ENCODE measurements at places on chromosomes 5 and 9. TPM values are rescaled to one million over a fixed set of nuclear protein-coding genes. Genes with fewer than 3 reads are reported as not detected.

- no peak for DNase-seq
Observed at GRCh38 chr9:34929506-34930102, 28.5 kb upstream of the PHF24 start.

DNA sequence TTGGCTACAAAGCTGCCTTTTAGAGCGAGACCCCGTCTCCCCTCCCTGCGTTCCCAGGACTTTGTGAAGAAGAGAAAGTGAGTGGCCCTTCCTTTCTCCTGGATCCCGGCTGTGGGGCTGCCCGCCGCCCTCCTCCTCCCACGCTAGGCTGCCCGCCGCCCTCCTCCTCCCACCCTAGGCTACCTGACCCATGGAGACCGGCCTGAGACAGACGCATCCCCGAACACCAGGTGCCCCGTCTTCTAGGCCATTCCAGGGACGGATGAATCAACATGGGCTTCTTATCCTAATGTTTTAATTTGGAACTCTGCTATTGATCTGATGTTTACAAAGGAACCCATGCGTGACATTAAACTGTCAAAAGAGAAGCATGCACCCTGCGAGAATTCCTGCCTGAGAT, 117.3 kb upstream of the LPCAT1 start:
- DNase-seq = no peak

DNA sequence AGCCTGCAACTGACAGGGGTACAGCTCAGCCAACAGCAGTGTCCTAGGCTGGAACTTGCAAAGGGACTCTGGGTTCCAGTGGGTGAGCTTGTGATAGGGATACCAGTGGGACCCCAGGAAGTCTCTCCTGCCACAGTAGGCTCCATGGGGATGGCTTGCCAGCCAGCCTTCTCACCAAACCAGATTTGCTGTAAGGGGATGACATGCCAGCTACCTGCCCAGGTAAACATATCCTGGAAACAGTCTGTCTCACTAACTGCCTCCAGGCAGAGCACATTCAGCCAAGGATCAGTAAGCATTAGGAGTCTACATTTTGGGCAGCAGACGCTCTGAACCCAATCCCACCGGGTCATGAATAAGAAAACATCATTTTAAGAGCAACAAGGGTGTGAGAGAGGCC, 49.9 kb downstream of the SIL1 start:
- no peak for DNase-seq

DNA sequence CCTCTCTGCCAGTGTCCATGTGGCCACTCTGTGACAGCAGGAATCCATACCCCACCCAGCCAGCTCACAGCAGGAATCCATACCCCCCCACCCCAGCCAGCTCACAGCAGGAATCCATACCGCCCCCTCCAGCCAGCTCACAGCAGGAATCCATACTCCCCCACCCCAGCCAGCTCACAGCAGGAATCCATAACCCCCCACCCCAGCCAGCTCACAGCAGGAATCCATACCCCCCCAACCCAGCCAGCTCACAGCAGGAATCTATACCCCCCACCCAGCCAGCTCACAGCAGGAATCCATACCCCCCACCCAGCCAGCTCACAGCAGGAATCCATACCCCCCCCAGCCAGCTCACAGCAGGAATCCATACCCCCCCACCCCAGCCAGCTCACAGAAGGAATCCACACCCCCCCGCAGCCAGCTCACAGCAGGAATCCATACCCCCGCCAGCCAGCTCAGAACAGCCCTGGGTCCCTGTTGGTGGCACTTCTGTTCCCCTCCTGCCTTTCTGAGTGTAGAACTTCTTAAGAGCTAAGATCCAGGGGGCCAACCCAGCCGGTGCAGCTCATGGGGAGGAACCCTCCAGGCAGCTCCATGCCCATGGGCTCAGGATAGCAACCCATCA, 8.4 kb upstream of the RXRA start:
- DNase-seq = no peak

GRCh38 chr9:99377790-99378775, 156.0 kb downstream of the SEC61B start:
- no peak for DNase-seq

GRCh38 chr9:110672873-110673510, 4.4 kb downstream of the MUSK start:
- DNase-seq = no peak

- DNase-seq = no peak
Observed at GRCh38 chr5:80934751-80935150, 25.4 kb upstream of the RASGRF2 start.

Gene IL9
- not detected for total RNA-seq

Data from epithelial cell of proximal tubule (primary cell).